NCI-H446 treated with DMSO at 0.1 percent for 48 hours (cell line): ENCODE measurements at places on chromosomes 3 and 15.

- DNase-seq: no peak
Observed at GRCh38 chr3:42043099-42043813, 47.9 kb upstream of the TRAK1 start.

- DNase-seq: no peak
Observed at GRCh38 chr3:7754653-7755441, 746.8 kb upstream of the LMCD1 start.

DNA sequence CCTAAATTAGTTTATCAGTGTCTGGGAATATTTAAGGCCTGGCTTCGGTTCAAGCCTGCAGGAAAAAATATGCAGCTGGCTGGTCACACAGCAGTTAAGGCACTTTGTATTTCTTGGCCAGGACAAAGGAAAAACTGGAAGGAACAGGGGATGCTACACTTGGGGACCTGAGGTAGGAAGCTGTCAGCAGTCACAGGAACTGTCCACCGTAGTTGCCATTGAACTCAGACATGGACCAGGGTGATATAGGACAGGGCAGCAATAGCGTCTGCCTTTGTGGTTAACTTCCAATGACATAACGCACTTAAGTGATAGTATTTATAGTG, 49.1 kb downstream of the NR1D2 start:
- DNase-seq: no peak

GRCh38 chr15:25671132-25671531, 192.0 kb downstream of the ATP10A start:
- DNase-seq: no peak

GRCh38 chr3:128076483-128077201, 24.4 kb downstream of the SEC61A1 start:
- DNase-seq: no peak

- no peak for DNase-seq
Observed at GRCh38 chr3:16311960-16312451, 47.0 kb downstream of the OXNAD1 start.
